SK-N-SH (cell line): ENCODE measurements at places on chromosomes 16 and 17. TPM values are rescaled to one million over a fixed set of nuclear protein-coding genes. Genes with fewer than 3 reads are reported as not detected.

GRCh38 chr16:59848296-59848695 is 1114.2 kb upstream of the GOT2 start:
- no peak for DNase-seq

Gene MRTFB
- 3.3 and 4.6 TPM in 2 replicates for polyA plus RNA-seq

Gene GALR2
- 0.05 and 0.08 TPM in 2 replicates for polyA plus RNA-seq

Gene C17orf50
- 0.05 TPM in 1 of 2 replicates, not detected in the other for polyA plus RNA-seq

DNA sequence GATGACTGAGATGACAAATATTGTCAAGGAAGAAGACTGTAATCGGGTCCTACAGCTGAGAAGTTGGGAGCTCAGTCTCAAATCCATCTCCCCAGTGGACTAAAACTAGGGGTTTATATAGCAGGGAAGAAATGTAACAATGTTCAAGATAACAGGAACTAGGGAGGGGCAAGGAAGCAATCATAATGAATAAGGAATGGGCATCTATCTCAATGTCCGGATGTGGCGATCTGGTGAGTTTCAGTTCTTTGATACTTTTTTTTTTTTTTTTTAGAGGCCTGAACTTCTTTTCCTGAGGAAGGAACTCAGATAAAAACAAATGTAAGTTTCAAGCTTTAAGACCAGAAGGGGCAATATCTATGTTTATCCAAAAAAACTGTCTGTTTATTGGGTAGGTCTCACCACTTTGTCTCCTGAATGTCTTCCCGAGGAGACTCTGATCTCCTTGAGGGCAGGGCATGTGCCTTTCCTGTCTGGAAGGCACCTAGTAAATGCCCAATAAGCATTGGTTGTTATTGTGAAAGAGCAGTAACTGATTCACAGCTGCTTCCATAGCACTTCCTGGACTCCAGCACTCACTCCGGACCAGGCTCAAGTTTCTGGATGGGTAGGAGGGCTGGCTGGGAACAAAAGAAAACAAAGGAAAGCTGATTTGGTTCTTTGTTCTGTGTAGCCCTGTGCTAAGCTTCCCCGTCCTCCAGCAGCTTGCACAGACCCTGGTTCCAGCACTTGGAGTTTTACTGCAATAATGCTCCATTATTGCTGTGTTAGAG is 51.9 kb downstream of the MEOX1 start:
- no peak for DNase-seq

Gene CBX2
- polyA plus RNA-seq, result 19.7 and 22.4 TPM in 2 replicates

DNA sequence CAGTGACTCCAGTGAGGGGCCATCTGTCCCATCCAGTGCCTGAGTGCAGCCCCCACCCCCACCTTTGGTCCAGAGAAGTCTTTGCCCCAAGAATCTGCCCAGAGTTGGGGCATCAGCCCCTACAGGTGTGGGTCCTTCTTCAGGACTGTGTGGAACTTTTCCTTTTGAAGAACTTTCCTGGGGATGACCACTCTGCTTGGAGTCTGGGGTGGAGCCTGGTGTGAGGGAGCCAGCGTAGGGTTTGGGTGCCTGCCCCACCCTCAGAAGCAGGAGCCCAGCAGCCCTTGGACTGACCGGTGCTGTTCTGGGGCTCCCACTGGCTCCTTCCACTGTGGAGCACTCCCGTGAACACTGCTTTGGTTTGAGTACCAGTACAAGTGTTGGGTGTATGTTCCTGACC is 19.3 kb downstream of the MPRIP start:
- DNase-seq, result no peak

Gene RAB26
- 14.3 and 19.5 TPM in 2 replicates for polyA plus RNA-seq

Gene KRT39
- polyA plus RNA-seq, result not detected in 2 replicates

DNA sequence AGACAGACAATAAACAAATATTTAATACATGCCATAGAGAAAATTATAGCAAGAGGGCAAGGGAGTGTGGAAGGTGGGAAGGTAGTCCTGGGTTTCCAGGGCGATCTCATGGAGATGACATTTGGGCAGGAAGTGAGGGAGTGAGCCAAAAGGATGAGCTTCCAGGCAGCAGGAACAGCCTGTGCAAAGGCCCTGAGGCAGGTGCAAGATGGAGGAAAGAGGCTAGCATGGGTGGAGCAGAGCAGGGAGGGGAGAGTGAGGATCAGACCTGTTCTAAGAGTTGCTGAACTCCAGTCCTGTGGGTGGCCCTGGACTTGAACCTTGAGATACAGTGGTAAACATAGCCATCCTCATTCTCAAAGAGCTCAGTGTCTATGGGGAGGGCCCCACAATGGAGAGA is 94.7 kb downstream of the MGAT5B start:
- no peak for DNase-seq

Gene CA7
- polyA plus RNA-seq, result 0.11 and 0.12 TPM in 2 replicates

Gene NPIPB9
- polyA plus RNA-seq, result 0.74 and 0.84 TPM in 2 replicates

DNA sequence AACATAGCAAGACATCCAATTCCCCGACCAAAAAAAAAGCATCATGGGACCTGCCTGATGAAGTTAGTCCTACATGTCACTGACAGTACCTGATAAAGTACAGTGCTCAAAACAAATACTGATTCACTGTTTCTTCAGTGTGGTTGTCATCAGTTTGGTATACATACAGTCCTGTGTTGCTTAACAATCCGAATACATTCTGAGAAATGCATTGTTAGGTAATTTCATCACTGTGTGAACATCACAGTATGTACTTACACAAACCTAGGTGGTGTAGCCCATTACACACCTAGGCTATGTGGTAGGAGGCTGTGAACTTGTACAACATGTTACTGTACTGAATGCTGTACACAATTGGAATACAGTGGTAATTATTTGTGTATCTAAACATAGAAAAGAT is 19.0 kb upstream of the FA2H start:
- no peak for DNase-seq

GRCh38 chr16:79601931-79602627 is 1.5 kb upstream of the MAF start:
- peak; percentile 60 for DNase-seq

DNA sequence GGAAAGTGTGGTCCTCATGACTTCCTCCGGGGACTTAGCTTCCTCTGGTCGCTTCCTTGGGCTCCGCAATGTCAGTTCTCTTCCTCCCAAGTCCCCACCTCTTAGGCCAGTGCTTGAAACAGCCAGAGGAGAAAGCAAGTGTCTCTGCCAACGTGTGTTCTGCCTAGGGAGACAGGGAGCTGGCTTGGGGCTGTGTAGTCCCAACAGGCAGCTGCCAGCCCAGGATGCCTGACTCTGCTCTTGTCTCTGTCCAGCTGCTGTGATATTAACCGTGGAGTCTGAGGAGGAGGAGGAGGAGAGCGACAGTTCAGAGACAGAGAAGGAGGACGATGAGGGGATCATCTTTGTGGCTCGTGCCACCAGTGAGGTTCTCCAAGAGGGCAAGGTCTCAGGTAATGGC is 13.5 kb upstream of the PLEKHG4 start:
- no peak for DNase-seq

DNA sequence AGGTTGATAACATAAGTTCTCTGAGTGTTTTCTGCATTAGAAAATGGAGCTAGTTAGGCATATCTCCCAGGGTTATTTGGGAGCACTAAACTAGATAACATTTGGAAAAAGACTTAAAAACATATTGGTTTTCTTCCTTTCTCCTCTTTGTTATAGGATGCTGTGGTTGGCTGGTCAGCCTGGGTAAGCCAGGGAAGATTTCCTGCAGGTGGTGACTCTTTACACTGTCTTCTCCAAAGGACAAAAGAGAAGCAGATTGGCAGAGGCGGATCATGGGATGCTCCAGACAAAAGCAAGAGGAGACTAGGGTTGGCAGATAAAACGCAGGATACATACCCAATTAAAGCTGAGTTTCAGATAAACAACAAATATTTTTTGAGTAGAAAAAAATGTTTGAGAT is 6.2 kb upstream of the CRYBA1 start:
- DNase-seq, result no peak

DNA sequence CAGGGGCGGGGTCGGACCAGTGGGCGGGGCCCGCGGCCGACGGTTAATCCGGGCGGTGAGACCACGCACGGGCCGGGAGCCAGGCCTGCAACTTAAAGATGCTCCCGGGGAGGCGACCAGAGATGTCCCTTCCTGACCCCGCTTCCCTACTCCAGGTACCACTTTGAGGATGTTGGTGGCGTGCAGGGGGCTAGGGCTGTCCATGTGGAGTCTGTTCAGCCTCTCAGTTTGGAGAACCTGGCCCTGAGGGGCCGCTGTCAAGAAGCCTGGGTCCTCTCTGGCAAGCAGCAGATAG is 580 bp downstream of the RANGRF start:
- no peak for DNase-seq

DNA sequence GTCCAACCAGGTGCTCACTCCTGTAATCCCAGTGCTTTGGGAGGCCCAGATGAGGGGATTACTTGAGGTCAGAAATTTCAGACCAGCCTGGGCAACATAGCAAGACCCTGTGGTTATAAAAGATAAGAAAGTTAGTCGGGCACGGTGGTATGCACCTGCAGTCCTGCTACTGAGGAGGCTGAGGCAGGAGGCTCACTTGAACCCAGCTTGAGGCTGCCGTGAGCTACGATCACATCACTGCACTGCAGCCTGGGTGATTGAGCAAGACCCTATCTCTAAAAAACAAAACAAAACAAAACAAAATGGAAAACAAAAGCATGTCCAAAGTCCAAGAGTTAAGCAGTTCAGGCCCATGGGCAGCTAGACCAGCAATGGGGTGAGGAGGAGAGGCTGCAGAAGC is 143.2 kb downstream of the IRX5 start:
- DNase-seq, result no peak

Gene FSCN2
- polyA plus RNA-seq, result 2.0 and 2.1 TPM in 2 replicates

Gene ATP2C2
- 0.33 and 0.47 TPM in 2 replicates for polyA plus RNA-seq

DNA sequence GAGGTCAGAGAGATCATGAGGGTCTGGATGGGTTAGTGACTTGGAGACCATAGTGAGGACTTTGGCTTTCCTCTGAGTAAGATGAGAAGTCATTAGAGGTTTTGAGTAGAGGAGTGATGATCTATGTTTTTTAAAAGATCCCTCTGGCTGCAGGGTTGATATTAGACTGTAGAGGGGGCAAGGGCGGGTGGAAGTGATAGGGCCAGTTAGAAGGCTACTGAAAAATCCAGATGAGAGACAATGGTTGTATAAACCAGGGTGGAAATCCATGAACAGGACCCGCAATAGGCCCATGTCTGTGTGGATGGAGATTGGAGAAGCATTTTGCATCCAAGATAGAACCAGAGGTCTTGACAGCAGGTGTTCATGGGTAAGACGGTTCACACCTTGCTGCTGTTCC is 9.8 kb downstream of the ITGAL start:
- DNase-seq, result no peak

DNA sequence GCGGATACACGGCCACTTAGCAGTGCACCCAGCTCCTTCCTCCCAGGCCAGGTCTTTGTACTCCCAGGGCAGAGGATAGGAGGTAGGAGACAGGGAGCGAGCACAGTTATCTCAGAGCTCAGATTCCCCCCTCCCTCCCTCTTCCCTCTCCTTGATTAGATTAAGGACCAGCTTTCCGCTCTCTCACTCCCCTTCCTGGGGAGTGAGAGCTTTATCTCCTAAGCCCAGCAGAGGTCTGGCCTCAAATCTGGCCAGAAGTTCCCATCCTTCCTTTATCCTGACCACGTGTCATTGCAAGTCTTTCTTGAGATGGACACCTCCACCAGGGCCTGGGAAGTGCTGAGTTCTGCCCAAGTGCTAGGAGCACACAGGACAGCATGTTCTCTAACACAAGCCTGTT is 5.1 kb downstream of the ARL4D start:
- peak; percentile 73 for DNase-seq

- DNase-seq, result no peak
These were observed 3.9 kb downstream of the ABCC3 start for GRCh38 chr17:50638606-50638965.

DNA sequence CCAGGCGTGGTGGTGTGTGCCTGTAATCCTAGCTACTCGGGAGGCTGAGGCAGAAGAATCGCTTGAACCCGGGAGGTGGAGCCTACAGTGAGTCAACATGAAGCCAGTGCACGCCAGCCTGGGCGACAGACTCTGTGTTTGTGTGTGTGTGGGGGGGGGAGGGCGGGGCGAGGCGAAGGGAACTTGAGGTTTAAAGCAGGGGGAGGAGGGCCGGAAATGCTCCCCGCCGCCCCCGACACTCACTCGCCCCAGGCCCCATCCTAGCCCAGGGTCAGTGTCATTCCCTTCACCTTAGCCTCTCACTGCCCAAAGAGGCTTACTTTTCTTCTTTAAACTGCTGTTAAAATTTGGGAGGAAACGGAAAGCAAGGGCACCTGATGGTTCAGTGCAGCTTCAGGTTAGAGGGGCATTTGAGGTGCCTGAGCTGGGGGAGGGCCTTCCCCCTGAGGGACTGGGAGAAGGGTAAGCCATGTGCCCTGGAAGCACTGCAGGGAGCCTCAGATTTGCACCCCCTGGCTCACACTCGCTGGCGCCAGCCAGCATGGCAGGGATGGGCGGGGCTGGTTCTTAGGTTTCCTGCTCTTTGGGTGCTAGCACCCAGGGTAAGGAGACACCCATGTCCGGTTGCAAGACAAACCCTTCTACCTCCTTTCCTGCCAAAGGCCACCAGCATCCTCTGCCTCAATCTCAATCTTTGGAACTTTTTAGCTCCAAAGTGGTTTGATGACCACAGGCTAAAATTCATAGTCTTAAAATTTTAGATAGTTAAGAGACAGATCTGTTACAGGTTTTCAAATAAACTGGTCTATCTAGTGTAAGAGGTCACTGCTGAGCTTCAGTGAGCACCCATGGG is 2.2 kb upstream of the LIMD2 start:
- no peak for DNase-seq

Gene IFT20
- polyA plus RNA-seq, result 73.9 and 75.6 TPM in 2 replicates

- DNase-seq, result no peak
These were observed 236.7 kb upstream of the GOT2 start for GRCh38 chr16:58970775-58971174.

GRCh38 chr17:19254651-19255050 is 17.5 kb downstream of the EPN2 start:
- no peak for DNase-seq

DNA sequence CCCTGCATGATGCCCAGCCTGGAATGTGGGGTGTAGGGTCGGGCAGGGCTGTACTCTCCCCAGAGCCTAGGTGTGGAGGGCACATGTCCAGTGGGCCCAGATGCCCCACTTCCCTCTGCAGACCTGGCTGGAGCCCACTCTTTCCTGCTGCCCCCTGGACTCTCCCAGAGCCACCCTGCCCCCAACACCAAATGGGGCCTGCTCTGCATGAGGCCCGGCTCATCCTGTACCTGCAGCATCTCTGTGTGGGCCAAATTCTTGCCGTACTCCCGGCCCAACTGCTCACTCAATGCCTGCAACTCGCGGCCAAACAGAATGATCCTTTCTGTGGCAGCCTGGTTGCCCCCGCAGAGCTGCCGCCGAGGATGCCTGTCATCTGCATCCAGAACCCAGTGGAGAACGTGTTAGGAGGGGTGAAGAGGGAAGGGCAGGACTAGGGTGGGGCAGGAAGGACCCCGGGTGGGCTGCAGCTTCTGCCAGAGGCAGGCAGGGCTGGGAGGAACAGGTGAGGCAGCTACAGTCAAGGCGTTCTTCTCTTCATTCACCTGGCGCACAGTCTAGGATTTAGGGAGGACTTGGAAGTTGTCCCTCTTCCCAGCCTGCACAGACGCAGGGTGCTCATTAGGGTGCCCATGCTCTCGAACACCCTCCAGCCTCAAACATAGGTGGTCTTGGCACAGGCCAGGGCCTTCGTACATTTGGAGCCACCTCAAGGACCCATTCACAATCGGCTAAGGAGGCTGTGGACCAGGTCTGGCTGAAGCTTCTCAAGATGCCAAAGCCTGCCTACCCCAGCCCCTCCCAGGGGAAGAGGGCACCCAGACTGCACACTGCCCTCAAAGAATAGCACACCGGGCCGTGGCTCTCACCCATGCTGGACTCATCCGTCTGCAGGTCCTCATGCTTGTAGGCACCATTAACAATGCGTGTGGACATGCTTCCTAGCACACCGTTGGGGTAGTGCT is 8.7 kb upstream of the GFOD2 start:
- DNase-seq, result no peak
